Fibroblast of skin of right biceps (primary cell): ENCODE measurements at places on chromosomes 7 and 10.

DNA sequence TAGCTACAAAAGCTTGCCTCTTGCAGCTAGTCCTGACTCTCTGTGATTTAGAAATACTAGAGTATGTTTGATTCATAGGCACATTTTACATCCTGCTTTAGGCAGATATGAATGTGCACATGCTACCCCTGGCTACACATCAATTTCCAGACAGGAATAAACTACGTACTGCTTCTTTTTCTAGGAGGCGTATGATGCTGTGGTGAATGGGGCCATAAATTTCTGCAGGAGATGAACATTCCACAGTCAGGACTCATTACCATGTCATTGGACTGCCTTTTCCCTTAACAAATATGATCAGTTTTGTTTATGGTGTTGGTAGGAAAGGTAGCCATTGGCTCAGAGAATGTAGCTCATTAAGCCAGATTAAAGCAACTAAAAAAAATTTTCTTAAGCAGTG lies 50.1 kb upstream of the IFRD1 start:
- DNase-seq, result peak; percentile 61

DNA sequence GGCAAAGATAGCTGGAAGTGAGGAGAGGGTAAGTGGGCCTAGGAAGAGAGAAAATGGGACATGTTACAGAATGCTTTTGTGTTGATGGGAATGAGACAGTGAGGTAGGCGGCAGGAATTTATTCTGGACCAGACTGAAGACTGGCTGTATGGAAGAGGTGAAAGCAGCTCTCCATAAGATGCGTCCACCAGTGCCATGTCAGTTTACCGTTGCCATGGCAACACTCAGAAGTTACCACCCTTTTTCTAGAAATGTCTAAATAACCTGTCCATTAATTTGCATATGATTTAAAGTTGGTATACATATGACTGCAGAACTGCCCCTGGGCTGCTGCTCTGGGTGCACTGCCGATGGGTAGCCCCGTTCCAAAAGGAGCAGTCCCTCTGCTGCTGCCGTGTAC lies 46.7 kb downstream of the RAB18 start:
- DNase-seq, result no peak

GRCh38 chr7:29649028-29649716 lies 85.5 kb downstream of the PRR15 start:
- DNase-seq, result no peak

DNA sequence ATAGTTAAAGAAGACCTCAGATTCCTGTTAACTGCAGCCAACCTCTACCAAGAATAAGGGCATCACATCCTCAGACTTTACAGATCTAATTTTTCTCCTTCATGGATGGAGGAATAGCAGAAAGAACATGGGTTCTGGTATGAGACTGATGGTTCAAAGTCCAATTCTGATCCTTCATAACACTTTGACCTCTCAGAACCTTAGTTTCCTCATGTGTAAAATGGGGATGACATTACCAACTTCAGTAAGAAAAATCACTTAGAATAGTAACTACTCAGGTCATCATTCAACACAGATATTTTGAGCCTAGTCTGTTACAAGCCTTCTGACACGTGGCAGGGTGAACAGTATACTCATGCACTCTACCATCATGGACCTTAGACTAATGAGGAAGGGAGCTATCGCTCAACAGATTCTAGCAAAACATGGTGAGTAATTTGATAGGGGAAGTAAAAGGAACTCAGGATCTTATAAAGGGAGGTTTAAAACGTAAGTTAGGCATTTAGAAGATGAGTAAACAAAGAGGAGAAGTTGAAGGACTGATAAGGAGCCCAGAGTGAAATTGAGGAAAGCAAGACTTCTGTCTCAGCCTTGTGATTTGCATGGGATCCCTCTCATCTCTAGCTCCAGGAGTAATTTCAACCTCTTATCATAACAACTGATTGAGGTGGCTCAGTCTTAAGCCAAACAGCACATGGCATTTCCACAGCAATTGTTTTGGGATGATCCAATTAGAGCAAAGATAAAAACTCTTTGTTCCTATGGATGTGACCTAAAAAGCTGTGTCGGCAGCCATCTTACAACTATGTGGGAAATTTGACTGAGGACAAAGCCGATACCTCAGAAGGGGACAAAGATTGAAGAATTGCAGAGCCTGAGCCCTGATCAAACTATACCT lies 69.2 kb upstream of the TCF7L2 start:
- no peak for DNase-seq

DNA sequence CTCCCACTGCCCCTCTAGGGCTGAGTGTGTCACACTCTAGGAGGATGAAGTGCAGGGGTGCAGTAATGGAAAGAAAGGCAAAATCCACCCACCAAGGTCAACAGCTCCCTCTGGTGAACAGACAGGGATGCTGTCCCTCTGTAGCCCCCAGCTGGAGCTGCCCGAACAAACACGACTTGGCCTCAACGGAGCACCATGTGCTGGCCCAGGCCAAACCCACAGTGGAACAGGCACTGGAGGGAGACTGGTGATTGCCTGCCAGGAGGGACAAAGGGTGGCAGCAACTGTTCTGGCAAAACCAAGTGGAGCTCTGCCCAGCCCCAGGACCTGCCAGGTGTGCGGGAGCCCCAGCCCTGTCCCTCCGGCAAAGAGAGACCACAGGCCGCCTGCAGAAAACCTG lies 20.7 kb downstream of the PDIA4 start:
- no peak for DNase-seq

DNA sequence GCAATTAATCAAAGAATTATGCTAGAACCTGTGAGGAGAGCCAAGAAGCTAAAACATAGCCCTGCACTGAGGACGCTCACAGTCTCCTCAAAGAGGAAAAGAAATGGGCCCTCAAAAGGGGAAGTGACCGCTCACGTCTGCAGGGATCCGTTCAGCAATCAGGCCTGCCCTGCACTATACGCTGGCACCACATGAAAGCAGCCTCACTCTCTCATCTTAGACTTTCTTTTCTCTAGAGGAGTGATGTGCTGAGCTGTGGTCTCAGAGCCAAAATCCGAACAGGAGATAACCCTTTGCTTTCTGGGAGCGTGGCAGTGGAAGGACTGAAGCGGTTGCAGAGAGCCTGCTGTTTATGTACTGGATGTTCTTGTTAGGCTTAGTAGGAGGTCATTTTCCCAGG lies 6.3 kb upstream of the IL2RA start:
- no peak for DNase-seq

DNA sequence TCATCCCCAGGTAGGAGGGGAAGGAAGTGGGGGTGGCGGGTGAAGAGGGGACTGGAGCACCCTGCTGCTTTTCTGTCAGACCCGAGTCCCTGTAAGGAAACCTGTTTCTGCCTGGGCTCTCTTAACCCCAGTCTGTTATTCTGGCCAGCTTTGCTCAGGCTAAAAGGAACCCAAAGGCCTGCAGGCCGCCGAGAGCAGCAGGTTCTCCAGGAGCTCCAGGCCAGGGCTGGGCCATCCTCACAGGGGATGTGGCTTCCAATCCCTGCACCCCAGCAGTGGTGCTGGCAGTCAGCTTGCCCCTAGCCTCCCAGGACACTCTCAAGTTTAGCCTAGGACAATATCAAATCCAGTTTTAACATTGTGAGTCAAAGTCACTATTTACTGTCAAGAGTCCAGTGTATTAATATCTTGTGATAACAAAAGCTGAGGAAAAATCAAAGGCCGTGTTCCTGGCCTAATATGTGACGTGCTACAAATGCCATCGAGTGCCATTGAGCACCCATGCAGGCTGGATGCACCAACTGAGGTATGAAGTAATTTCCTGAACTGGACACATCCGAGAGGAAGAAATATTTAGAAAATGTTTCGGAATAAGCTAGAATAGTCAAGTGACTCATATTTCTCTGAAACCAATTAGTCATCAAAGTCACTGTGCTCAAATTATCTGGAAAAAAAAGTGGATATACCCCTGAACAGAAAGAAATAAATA lies 7.0 kb downstream of the PKD1L1 start:
- peak; percentile 89 for DNase-seq

DNA sequence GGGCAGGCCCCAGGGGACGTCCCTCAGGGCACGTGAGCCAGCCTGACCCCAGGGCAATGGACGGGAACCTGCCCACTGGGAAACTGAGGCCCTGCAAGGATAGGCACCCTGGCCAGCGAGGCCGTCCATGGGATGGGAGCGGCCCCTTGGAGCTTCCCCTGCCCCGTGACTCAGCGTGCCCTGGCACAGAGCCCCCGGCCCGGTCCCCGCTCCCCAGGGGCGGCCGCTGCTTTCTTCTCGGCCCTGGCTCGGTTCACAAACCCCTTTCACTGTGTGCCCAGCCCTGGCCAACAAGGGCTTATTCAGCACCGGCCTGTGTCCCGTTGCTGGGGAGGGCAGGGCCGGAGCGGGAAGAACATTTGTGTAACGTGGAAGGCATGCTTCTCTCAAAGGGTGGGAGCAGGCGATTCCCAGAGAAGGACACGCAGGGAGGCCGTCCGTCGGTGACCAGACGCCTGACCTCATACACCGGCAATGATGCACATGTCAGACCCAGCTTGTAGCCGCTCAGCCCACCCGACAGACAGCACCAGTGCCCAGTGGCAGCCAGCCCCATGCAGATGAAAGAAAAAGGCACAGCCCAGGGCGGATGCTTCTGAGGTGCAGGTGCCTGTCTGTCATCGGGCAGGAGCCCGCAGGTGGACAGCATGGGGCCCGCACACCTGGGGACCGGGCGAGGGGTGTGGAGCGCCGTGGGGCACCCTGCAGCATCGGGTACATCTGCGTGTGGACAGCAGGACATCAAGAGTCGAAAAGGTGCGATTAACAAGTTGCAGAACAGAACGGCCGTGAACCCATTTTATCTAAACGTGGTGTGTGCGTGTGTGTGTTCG lies 94.5 kb downstream of the PDGFA start:
- no peak for DNase-seq

DNA sequence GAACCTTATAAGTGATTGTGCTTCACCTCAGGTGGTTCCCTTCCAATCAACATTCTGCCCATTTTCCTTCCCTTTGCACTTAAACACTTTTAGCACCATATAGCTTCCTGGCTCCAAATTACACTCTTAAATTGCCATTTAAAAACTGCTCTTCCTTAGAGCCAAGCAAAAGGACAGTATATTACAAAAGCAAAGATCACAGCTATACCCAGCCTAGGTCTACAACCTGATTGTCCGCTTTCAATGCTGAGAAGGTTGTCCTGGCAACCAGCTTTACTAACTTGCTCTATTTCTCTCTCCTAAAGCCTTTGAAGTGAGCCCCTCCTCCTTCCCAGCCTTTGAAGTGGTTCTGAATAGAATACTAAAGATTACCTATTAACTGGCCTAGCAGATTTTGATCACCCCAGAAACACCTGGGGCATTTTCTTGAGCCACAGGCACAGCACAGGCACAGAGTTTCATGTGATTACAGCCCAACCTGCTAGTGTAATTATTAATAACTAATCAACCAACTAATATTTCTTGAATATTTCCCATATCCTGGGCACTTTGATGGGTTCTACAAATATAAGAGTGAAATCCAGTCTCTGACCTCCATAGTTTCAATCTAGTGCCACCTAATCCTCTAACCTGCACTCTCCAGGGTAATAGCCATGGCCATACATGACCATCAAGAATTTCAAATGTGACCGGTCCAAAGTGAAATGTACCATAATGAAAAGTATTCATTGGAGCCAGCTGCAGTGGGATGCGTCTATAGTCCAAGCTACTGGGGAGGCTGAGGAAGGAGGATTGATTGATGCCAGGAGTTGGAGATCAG lies 63.6 kb upstream of the TRIM24 start:
- no peak for DNase-seq

GRCh38 chr7:18808026-18808425 lies 309.4 kb downstream of the TWIST1 start:
- DNase-seq, result no peak

DNA sequence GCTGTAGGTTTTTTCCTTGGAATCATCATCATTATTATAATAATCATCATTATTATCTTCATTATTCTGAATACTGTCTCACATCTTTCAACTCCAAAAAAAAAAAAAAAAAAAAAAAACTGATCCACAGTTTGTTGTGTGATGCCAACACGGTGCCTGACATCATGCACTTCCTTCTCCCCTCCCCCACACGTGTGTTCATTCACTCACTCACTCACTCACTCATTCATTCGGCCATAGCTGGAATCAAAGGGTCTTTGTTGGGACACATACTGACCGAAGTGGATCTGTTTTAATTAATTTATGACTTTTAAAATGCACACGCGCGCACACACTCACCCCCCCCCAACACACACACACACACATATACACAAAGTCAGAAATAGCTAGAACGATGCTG lies 177.8 kb downstream of the PIP4K2A start:
- no peak for DNase-seq

DNA sequence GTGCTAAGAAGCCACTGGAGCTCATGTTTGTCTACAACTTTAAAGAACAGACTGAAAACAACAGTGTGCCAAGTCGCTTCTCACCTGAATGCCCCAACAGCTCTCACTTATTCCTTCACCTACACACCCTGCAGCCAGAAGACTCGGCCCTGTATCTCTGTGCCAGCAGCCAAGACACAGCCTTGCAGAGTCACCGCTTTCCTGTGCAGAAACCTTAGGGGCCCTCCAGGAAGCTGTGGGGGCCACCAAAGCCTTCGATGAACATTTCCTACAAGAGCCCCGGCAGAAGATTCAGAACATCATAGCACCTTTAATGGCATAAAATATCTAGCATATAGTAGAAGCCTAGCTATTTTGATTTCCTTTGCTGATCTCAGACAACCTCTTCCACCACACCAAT lies 88.0 kb upstream of the PRSS58 start:
- DNase-seq, result no peak

DNA sequence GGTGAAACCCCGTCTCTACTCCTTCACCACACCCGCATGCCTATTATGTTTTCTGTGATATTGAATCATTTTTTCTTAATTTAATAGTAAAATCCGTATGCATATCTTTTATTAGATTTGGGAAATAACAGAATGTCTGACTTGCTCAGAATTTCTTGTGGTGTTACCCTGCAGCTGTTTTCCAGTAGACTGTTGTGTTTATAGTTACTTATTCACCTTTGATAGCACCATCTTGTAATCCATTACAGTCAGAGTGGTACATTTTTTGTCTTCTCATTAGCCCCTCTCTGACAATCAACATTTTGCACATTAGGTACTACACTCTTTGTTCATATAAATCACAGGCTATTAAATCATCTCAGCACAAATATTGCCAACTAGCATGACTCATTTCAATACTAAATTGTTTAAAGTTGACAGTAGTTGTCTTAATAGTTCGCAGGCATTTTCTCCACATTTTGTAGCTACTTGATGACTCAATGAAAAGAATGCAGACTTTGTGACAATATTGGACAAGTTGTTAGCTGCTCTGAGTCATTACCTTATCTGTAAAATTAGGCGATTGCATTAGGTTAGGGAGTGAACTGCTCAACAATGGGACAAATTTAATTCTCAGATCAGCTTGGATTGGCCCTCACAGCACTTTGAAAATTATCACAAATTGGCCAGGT lies 17.8 kb upstream of the SLC16A12 start:
- peak; percentile 98 for DNase-seq

GRCh38 chr7:16055263-16055976 lies 365.9 kb downstream of the CRPPA start:
- no peak for DNase-seq

GRCh38 chr7:63096141-63096540 lies 902.5 kb upstream of the ZNF722 start:
- DNase-seq, result no peak

GRCh38 chr10:8150401-8150905 lies 96.0 kb downstream of the GATA3 start:
- DNase-seq, result no peak

GRCh38 chr7:12220389-12221046 lies 9.4 kb downstream of the TMEM106B start:
- DNase-seq, result no peak

- DNase-seq, result no peak
Observed at GRCh38 chr10:22742678-22743077, 28.3 kb upstream of the PIP4K2A start.

- peak; percentile 85 for DNase-seq
Observed at GRCh38 chr7:98354511-98355249, 46.2 kb downstream of the BAIAP2L1 start.
